NCI-H2227 treated with DMSO at 0.1 percent for 48 hours (cell line): ENCODE measurements at places on chromosomes 12 and 14.

GRCh38 chr12:79082595-79082994, 218.0 kb downstream of the SYT1 start:
- no peak for DNase-seq

DNA sequence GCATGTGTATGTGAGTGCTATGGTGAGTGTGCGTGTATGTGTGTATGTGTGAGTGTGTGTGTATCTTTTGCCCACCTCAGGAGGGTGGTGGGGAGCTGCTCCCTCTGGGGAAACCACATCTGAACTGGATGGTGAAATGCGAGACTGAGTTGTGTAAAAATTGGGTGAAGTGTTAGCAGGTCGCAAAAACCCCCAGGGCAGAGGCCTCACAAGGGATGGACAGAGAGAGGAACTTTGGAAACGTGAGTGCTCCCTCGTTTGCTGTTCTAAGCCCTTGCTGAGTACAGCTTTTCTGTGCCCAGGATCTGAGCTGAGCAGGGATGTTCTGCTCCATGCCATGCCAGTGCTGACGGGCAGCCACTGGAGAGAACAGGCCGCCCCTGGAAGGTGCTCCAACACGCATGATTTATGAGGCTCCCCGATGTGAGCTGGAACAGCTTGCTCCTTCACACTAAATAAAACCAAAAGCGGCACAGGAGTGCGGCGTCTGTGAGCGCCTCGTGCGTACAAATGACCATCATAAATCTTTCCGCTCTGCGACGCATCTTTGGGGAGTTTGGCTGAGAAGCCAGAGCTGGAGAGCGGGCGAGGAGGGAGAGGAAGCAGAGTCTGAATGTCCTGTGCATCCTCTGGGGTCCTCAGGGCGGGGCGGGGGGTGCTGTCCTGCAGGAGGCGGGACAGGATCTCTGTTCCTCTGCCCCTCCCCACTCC, 14.1 kb upstream of the GALNT9 start:
- DNase-seq, result no peak

DNA sequence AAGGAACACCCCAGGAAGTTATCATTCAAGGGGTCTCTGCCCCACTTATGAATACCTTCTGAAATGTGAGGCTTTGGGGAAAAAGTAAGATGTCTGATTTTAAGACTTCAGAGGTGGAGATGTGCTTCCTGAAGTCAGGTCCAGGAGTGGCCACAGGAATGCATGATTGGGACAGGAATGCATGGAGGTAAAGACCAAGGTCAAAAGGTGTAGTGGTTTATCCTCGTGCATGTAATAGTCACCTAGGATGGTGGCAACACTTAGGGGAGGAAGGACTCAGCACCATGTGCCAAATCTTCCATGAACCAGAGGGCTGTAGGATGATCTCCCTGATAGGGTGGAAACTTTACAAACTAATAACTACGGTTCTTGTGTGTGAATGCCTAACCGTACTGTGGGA, 217.3 kb downstream of the C12orf75 start:
- DNase-seq, result no peak

DNA sequence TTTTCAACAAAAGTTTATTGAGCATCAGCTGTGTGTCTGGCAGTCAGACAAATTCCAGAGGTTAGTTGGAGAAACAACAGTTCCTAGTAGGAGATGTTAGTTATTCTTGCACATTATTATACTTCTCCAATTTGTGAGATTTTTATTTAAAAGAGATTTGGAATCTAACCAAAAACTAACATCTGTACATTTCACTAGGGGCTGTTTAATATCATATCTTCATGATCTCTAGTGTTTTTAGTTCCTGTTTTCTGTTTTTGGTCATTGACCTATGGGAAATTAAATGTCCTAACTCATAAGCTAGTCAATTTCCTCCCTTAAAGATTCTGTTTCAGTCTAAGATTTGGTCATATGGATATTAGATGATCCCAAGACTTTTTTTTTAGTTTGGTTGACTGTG, 34.1 kb upstream of the KLHDC2 start:
- DNase-seq, result no peak
